ENCODE measurements at places on chromosomes 3 and 15.

- DNase-seq: no peak
Measured at GRCh38 chr15:50452927-50453326, 28.7 kb downstream of the USP8 start.

DNA sequence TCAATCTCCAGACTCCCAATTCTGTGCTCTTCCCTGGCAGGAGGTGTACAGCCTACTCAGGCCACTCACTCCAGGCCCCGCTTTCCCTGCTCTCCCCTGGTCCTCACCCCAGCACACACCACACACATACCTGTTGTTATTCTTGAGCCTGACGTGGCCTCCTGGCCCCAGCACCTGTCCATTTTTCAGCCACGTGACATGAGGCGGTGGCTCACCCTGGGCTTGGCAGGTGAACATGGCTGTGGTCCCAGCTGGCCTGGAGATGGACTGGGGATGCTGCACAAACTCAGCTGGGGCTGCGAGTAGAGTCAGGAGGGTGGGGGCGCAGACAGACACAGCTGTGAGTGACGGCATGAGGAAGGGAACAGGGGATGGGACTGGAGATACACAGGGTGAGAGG is 27.3 kb downstream of the RNU5B-1 start:
- no peak for DNase-seq

- DNase-seq: no peak
Measured at GRCh38 chr15:58311556-58311955, 120.2 kb upstream of the LIPC start.

DNA sequence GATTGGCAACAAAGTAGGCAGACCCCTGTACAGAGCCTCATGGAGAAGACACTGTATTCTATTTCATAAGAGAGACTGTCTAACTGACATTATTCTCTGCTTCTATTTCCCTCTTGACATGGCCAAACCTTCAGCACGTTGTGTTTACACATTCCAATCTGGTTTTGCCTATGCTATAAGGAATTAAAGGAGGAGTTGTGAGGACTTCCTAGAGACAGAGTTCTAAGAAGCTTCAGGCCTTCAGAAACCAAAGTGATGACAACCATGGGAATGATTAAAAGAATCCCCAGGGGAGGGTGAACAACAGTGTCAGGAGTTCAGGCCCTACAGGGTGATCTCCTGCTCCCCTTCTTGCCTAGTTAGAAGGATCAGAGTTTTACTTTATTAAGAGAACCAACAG is 44.9 kb upstream of the CAPN7 start:
- DNase-seq: no peak

GRCh38 chr3:147483578-147483977 is 74.4 kb downstream of the ZIC1 start:
- DNase-seq: no peak

GRCh38 chr15:25435474-25436243 is 3.2 kb downstream of the UBE3A start:
- no peak for DNase-seq

GRCh38 chr15:75650908-75651809 is 3.4 kb downstream of the SNX33 start:
- no peak for DNase-seq

- no peak for DNase-seq
Measured at GRCh38 chr3:53346514-53346913, 829 bp downstream of the DCP1A start.

DNA sequence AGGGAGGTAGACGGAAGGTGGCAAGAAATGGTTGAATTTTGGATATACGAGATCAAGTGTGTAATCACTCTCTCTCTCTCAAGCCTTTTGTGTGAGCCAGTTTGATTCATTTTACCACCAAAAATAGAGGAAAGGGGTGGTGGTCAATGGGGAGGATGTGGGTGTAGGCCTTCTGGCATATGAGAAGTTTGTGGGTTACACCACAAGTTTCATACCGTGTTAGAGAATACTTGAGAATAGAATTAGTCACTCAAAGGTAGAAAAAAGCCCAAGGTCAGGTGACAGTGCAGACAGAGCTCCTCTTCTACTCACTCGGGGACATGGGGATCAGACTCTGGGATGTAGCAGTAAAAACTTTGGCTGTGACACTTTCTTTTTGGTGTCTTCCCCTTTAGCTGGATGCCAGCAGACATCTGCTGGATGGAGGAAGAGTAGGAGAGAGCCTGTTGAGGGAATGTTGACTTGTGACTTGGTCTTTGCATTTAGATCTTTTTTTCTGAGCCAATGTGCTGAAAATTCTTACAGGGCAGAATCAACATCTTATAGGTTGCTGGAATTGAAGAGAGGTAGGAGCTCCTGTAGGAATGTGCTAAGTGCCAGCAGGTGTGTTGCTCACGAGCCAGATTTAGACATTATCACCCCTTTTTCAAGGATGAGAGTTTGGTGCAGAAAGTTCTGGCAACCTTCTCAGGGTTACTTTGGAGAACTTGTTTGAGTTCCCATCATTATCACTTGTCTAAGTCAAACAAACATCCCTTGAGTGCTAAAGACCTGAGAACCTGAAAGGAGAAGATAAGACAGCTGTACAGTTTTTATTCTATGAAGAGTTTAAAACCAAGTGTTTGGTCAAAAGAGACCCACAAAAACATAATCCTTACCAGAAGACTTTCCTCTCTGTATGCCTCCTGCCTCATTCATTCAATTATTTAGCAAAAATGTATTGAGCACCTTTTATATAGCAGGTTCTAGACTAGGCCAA is 43.9 kb upstream of the RYK start:
- DNase-seq: no peak

GRCh38 chr3:16239086-16239770 is 25.5 kb downstream of the DPH3 start:
- no peak for DNase-seq

GRCh38 chr3:160132226-160132625 is 93.0 kb upstream of the C3orf80 start:
- DNase-seq: no peak

DNA sequence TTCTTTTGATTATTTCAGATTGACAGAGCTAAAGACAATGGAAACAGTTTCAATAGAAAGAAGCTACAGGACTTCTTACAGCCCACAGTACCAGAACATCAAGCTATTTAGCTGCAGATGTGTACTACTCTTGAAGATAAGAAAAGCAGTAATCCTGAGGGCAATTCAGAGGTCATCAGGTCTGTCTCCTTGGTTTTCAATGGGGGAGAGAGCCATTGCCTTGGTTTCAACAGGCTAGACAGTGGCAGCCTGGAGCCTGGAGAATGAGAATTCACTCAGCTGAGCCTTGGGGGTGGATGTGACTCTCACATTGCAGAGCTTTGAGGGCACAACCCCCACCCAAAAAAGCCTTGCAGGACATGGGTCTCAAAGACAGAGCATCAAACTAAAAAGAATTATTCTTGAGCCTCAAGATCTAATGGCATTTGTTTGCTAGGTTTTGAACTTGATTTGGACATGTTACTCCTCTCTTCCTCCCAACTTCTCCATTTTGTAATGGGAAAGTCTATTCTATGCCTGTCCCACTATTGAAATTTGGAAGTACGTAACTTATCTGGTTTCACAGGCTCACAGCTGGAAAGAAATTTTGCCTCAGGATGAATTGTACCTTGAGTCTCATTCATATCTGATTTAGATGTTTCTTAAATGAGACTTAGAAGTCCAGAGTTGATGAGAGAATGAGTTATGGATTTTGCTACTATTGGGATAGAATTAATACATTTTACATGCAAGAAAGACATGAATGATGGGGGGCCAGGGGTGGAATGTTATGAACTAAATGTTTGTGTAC is 36.9 kb downstream of the PLSCR1 start:
- DNase-seq: no peak

GRCh38 chr15:56098195-56098863 is 104.9 kb upstream of the NEDD4 start:
- no peak for DNase-seq

DNA sequence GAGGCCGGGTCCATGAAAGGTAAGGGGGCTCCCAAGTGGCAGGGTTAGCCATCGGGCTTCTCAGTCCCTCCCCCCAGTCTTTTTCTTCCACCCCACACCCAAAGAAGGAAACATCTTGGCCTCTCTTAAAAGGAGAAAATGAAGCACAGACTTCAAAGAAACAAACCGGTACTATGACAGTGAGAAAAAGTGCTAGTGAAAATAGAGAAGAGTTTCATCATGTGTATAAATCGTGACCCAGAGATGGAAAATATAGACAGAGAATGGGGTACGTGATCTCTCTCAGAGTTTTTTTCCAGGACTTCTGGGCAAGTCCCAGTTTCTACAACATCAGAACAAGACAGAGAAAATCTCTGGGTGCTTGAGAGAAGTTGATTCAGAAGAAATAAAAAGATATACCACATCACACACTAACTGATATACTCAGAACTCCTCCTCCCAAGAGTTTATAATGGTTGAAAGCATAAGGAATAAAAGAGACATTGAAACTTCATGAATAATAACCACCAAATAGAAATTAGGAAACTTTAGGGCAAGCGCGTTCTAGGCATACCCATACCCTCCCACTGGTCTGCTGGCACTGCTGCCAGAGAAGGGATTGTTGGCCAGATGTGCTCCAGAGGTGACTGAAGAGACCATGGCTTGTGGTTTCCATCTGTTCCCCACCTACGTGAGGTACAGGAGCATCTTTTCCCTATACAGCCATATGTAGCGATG is 318.9 kb upstream of the CHRM5 start:
- no peak for DNase-seq

- DNase-seq: no peak
Measured at GRCh38 chr3:111676211-111677006, 81.3 kb upstream of the ZBED2 start.

- DNase-seq: no peak
Measured at GRCh38 chr15:60399246-60399915, 1.6 kb upstream of the ANXA2 start.

- no peak for DNase-seq
Measured at GRCh38 chr3:55191911-55192775, 264.3 kb upstream of the LRTM1 start.

- DNase-seq: peak; percentile 77
Measured at GRCh38 chr3:69542089-69542804, 156.4 kb upstream of the FRMD4B start.

DNA sequence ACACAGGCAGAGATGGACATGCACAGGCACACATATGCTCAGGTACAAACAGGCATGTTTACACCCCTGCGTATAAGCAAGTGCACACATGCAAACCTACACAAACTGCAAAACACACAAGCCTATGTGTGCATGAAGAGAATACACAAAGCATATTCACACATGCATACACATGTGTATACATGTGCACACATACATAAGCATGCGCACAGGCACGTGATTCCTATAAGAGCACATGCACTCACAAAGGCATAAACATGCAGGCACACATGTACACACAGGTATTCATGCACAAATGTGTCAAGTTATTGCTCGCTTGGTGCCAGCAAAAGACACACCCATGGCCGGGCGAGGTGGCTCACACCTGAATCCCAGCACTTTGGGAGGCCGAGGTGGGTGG is 1.4 kb upstream of the GNAT1 start:
- DNase-seq: no peak

- no peak for DNase-seq
Measured at GRCh38 chr3:13705702-13706280, 156.9 kb downstream of the FBLN2 start.

DNA sequence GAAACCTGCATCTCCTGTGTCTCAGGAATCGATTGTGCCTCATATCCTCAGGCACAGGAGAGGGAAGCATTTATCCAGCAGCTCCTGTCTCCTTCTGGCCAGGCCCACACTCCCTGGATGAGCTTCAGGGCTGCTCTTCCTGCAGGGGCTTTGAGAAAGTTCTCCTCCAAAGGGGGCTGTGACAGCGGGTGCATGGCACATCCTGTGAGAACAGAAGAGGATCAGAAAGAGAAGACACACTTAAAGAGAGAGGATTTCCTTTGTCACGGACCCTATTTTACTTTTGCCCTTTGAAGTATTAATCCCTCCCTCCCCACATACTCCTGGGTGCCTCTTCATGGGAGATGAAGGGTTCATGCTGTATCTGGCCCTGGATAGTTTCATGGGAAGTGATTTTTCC is 46.0 kb downstream of the MFSD1 start:
- no peak for DNase-seq

DNA sequence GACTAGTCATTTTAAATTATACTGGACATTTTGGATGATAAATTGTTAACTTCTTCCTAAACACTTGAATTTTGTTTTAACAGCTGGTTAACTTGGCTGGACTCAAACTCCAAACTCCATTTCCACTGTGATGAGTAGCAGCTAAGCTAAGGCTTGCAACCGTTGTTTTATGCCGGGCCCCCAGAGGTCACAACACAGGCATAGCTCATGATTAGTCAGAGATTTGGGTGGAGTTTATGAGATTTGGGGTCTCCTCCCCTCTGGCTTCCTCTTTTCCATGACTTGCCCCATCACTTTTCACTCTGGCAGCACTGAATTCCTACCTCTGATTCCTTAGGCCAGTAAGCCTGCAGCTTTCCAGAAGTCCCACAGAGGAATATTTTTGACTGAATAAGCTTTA is 12.8 kb downstream of the THAP10 start:
- DNase-seq: no peak

- no peak for DNase-seq
Measured at GRCh38 chr3:86790884-86791549, 199.9 kb downstream of the VGLL3 start.

DNA sequence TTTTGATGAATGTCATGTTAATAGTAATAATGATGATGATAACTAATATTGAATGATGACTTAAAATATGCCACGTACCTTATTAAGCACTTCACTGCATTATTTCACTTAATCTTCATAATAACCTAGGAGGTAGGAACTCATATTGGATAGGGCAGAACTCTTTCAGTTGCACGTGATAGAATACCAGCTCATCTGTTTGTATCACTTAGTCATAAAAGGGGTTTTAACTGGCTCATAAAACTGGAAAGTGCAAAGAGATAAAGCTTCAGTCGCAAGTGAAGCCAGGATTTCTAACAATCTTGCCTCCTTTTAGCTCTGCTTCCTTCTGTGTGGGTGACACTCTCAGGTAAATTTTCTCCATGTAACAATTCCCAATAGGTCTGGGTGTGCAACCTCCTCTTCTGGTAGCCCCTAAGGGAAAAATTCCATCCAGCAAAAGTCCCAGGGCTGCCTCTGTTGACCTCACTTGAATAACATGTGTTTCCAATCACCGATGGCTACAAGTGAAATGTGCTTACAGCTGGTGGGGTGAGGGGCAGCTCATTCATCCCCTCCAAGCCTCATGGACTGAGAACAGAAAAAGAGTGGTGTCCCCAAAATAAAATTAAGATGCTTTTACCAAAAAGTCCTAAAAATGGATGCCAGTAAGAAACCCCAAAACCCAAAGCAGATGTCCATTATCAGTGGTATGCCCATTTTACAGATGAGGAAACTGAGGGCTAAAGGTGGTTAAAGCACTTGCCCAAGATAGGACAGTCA is 9.3 kb downstream of the GXYLT2 start:
- DNase-seq: no peak
